Central memory CD4-positive, alpha-beta T cell (primary cell): ENCODE measurements at places on chromosomes 6 and 20.

GRCh38 chr6:31495580-31495979 is 2.4 kb upstream of the MICB start:
- DNase-seq: no peak

GRCh38 chr6:11021714-11022113 is 22.4 kb downstream of the ELOVL2 start:
- no peak for DNase-seq

- DNase-seq: no peak
Observed at GRCh38 chr6:31947070-31947675, 1.3 kb downstream of the CFB start.

DNA sequence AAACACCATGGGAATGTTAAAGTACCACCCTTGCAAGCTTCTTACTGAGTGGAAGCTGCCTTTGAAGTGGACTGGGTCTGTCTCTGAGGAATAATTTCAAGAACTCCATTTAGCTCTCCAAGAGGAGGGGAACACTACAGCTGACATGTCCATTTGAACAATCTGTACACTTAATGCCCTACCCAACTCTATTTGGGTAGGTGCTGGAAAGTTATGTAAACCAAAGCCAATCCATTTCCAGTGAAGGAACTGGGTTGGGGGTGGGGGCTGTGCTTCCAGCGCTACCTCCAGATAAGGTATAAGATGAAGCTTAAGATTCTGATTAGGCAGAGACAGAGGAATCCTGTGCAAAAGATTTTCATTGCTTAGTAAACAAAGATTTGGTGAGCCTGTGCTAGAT is 122.0 kb downstream of the TCP11 start:
- no peak for DNase-seq

GRCh38 chr20:44467289-44467883 is 8.3 kb upstream of the TTPAL start:
- DNase-seq: no peak

GRCh38 chr20:24676978-24677370 is 207.5 kb downstream of the SYNDIG1 start:
- DNase-seq: no peak

GRCh38 chr6:44432726-44433125 is 45.2 kb downstream of the CDC5L start:
- no peak for DNase-seq

GRCh38 chr20:63830841-63831588 is at the start of gene ZBTB46:
Gene ZBTB46 (minus strand): TSS chr20:63831264. CDS start chr20:63790757, 40,507 bp downstream.
- no peak for DNase-seq

DNA sequence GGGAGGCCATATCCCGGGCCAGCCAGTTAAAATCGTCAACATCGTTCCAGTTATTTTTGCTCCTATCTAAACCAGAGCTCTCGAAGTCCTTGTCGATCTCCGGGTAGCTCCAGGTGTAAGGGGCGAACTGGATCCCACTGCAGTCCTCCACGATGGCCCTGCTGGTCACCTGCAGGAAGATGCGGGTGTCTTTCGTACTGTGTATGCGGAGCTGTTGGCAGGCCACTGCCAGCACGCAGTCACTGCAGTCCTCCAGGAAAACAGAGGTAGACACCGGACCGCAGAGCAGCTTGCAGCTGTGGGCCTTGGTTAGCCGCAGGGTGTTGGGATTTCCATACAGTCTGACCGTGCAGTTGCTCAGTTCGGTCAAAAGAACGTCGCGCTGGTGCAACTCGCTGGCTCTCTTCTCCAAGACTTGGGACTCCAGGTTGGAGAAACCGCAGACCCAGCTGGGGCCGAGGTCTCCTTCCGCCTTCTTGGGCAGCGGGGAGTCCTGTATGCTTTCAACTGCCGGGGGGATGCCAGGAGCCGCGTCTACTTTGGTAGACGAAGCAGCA is 742 bp downstream of the TBCC start:
- DNase-seq: peak; percentile 6

- no peak for DNase-seq
Observed at GRCh38 chr6:153872946-153873345, 166.1 kb upstream of the OPRM1 start.

DNA sequence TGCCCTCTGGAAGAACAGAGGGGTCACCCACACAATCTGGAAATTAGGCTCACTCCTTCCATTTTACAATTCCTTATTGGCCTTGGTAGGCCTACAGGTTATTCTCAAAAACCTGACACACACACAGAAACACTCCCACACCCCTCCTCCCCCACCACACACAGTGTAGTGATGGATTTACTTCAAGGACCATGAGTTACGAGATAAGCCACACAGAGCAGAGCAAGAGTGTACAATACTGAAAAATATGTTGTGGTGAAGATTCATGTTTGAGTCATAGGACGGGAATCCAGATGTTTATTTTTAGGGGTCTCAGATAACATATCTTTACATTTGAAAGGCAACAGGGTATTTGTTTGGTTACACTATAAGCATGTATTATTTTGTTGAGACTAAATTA is 291.9 kb downstream of the PLCB1 start:
- no peak for DNase-seq

GRCh38 chr6:155319902-155320301 is 5.6 kb upstream of the TFB1M start:
- DNase-seq: no peak

- DNase-seq: no peak
Observed at GRCh38 chr6:34096814-34097213, 49.1 kb downstream of the GRM4 start.

GRCh38 chr20:32891926-32892660 is 33.4 kb downstream of the EFCAB8 start:
- no peak for DNase-seq

GRCh38 chr6:121886223-121886830 is 450.9 kb downstream of the GJA1 start:
- no peak for DNase-seq

GRCh38 chr6:17470938-17471327 is 77.5 kb downstream of the CAP2 start:
- no peak for DNase-seq

GRCh38 chr6:158022749-158023596 is 41.3 kb downstream of the SYNJ2 start:
- DNase-seq: no peak

DNA sequence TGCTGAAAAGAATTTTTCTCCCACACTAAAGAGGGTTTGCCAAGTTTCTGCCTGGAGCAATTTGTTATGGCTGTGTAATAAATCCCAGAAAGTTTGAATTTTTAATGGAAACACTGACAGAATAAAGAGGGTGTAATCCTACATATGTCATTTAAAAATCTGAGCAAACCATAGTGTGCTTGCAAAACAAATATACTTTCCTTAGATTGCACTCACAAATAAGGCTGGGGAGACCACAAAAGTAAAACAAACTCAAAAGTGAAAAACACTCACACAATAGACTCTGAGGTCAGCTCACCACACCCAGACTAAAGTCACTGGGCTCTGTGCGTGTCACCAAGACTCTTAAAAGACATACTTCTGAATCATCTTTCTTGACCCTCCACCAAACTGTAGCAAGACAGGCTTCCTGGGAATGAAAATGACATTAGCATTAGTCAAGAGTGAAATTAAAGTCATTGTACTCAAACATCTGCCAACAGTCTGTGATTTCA is 4.8 kb upstream of the ATXN1 start:
- no peak for DNase-seq
